Activated CD4-positive, alpha-beta T cell treated with anti-CD3 and anti-CD28 coated beads, Interleukin-2, amount 10 ng/mL, durations not matched to agents 7 days and 5 days (primary cell): ENCODE measurements at places on chromosomes 3 and 15. TPM values are rescaled to one million over a fixed set of nuclear protein-coding genes. Genes with fewer than 3 reads are reported as not detected.

GRCh38 chr3:196165850-196166249 lies 45.4 kb downstream of the ZDHHC19 start:
- no peak for DNase-seq

DNA sequence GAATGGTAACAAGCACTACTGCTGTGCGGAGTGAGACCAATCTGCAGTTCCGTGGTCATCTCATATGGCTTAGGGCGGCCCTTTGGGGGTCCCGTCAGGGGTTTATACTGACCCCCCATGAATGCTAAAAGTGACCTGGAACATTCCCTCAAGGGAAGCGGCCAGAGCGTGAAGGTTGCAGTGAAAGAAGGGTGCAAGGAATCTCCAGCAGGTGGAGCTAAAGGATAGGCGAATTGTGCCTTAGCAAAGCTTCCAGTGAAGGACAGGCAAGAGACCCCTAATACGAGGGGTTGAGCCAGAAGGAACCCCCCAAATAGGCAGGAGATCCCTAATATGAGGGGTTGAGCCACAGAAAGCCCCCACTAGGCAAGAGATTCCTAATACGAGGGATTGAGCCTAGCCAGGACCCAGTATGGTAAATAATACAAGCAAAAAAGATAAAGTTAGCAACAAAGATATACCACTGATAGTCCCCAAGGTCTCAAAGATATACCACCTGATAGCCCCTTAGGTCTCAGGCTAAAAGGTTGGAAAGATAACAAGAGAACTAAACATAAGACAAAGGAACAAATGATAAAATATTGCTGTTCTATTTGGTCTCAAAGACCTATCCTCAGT lies 32.8 kb downstream of the ZNF589 start:
- DNase-seq, result peak; percentile 67

- DNase-seq, result no peak
These were observed 401.1 kb downstream of the NAALADL2 start for GRCh38 chr3:175260145-175260794.

GRCh38 chr3:123971406-123971805 lies 10.4 kb upstream of the CCDC14 start:
- DNase-seq, result no peak

- DNase-seq, result peak; percentile 29
These were observed at the start of gene MEIS2 for GRCh38 chr15:37100109-37100965. Gene MEIS2, minus strand, starts transcription at chr15:37100549. Its CDS starts 1,083 bp downstream, at chr15:37099466.

DNA sequence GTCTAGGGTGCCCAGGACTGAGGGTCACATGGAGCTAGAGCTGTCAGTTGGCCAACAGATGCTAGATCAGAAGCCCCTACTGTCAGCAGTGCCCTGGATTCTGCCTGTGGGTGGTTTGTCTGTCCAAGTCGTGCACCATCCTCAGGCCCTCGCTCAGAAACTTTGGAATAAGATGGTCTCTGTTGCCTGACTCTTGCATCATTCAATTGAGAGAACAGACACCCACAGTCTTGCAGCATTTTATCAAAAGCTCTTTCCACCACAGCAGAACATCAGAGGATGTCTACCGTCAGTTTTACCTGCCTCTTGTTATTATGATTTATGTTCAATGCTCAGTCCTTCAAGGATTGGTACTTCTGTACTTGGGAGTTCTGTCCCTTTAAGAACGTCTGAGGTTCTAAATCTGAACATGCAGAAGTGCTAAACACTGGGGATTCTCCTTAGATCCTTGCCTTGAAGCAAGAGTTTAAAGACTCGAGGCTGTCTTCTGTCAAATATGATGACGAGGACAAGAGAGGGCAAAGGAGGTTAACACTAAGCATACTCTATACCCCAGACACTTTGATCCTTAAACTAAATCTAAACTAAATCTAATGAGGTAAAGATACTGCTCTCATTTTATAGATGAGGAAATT lies 4.8 kb downstream of the AQP9 start:
- DNase-seq, result no peak

GRCh38 chr15:36172955-36173354 lies 406.5 kb upstream of the CDIN1 start:
- DNase-seq, result no peak

- no peak for DNase-seq
These were observed 5.4 kb downstream of the FBXL22 start for GRCh38 chr15:63602595-63602994.

DNA sequence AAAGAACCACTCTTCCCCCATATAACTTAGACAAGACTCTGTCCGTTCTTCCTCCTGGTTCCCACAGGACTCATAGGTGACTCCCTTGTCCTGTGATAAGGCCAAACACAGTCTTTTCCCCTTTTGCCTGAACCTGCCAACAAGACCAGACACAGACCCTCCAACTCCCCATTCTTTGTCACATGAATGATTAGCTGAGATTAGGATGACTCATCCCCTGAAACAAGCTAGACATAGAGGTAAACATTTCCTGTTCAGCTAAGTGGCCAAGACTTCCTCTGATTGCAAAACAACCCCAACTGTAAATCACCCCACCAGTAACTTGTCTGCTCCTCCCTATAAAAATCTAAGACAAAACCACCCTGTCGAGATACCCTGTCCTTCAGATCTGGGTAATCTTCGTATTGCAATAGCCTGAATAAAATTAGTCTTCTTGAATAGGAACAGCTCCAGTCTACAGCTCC lies 11.4 kb upstream of the HTR3E start:
- no peak for DNase-seq

GRCh38 chr15:67103869-67104268 lies 38.5 kb downstream of the SMAD3 start:
- DNase-seq, result peak; percentile 53

DNA sequence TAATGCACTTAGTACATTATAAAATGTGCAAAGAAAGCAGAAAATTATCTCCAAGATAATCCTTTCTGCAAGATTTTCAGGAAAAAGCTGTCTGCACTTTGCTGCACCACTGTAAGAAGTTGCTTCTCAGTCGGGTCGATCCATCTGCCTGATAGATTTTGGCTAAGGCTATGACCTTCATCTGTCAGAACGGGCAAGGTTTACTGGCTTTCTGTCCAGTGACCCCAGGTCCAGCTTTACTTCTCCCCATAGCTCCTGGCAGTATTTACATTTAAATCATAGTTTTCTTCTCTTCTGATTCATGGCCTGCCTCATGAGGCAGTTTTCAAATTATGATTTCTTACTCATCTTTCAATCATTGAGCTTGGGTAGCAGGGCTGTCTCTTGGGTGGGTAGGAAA lies 422.7 kb downstream of the EPHB1 start:
- DNase-seq, result no peak

DNA sequence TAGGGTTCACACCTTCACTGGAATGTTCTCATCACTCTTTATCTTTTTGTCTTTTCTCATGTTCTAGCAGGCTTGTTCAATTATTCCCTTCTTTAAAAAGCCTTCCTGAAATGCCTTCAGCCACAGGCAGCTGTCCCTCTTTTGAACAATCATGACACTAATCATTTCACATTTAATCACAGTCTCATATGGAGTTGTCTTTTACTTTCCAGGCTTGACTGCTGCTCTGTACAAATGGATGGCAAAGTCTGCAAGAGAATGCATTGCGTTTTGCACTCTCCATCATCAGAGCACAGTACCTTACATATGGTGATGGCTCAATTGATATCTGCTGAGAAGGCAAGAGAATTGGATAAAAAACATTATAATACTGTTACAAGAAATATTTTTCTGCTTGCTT lies 529.8 kb downstream of the DIPK2A start:
- no peak for DNase-seq

DNA sequence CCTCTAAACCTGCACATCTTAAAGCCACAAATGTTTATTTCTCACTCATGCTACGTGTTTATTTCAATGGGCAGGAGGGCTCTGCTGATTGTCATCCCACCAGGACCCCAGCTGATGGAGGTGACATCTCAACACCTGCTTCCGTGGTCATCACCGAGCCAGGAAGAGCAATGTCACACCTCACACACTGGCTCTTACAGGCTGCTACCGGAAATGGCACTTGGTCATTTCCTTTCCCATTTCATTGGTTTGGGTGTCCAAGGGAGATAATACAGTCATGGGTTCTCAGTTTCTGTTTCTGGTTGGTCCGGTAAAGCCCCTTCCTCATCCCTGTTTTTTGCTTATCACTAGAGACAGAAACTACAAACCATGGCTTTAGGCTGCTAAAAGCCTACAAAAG lies 41.9 kb downstream of the ABHD2 start:
- DNase-seq, result no peak

DNA sequence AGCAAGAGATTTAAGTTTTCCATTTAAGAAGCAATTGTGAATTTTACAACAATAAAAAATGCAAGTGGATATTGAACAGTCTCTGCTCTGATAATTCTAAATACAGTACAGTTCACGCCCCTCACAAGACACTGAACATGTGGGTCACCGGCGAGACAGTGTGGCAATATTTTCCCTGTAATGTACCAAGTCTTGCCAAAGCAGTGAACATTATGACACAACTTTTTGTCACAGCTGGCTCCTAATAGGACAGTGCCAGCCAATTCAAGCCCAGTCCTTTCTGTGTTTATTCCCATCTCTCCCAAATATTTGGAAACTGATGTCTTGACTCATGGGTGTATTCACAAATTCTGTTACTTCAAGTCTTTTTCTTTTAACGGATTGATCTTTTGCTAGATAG lies 62.3 kb downstream of the PPARG start:
- DNase-seq, result no peak

- DNase-seq, result no peak
These were observed 153.8 kb downstream of the MTHFS start for GRCh38 chr15:79743032-79743431.

DNA sequence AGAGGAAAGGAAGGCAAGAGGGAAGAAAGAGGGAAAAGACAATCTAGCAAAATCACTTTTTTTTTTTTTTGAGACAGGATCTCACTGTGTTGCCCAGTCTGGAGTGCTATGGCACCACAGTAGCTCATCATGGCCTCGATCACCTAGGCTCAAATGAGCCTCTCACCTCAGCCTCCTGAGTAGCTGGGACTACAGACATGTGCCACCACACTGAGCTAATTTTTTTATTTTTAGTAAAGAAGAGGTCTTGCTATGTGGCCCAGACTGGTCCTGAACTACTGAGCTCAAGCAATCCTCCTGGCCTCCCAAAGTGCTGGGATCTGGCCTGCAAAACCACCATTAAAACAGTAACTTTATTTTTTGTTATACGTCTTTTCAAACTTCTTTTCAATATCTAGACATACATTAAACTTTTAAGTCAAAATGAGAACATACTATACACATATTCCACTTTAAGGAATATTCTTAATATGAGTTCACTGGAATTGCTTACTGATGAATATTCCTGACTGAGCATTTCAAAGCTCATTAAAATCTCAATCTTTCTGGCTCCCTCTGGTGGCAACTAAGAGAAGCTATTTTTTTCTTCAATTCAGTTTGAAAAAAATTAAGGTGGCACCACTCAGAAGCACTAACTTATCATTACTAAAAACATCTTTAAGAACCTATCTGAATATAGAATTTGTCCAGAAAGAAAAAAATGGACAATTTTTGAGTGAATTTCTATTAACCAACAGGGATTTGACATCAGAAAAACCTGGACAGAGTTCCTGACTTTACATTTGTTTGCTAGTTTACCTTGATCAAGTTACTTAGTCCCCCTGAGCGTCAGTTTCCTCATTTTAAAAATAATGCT lies 40.9 kb downstream of the UACA start:
- DNase-seq, result no peak

GRCh38 chr15:83764201-83764838 lies 110.4 kb downstream of the ADAMTSL3 start:
- no peak for DNase-seq

DNA sequence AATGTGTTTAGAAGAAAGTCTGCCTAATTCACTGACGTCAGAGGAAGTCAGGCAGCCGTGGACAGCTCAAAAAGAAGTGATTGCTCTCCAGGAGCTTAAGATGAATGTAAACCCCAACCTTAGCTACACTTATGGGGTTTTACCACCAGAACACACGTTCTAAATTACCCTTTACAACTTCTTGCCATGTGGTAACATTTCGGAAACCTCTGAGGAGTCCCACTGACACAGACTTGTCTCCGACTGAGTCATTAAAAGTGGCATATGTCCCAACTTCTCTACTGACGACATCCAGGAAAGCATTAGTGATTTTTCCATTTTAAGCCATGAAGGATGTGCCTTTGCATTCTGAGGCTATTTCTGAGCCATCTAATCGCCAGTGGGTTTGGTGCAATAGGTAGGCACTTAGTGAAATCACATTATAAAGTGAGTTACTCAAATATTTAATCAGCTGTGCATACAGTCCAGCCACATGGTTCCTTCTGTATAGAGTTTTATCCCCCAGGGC lies 32.4 kb downstream of the C2CD4A start:
- no peak for DNase-seq

DNA sequence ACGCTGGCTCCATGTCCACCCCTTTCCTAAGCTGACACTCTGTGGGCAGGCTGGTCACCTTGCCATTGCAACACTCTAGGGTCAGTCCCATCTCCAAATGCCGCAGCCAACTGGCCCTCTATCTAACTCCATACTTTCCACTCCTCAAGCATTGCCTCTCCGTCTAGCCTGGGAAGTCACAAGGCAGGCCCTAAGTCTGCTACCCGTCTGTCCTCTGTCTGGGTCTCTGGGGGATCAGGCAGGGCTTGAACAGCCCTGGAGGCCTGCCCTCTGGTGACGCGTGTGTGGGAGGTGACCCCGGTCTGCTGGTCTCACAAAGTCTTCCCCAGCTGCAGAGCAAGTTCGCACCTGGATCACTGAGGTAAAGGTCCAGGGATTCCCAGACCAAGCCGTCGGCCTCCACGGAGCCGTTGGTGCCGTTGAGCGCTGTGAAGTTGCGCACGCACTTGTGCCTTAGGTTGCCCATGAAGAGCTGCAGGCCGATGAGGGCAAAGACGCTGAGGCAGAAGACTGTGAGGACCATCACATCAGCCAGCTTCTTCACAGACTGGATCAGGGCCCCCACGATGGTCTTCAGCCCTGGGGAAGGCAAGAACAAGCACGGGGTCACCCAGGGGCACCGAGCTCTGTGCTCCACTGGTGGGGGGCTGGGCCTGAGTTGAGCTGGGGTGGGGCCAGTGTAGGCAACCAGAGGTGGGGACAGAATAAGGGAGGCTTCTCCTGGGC lies 39.9 kb downstream of the SCN5A start:
- DNase-seq, result no peak

DNA sequence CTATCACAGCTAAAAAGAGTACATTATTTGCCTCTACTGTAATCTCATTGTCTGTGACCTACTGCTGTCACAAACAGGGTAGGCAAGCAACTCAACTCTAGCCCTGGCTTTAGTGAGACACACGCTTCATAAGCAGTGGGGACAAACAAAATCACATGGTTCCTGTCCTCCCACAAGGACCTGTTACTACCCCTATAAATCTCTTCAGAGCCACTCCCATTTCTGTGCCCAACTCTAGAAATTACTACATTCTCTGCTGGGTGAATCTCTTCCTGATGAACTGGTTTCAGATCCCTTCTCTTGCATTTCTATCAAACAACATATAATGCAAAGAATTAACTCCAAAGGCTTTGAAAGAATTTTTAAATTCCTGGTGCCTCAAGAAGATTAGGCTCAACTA lies 117.3 kb downstream of the DMXL2 start:
- DNase-seq, result no peak

GRCh38 chr15:82993144-82993543 lies 7.1 kb downstream of the RAMAC start:
- no peak for DNase-seq

- DNase-seq, result no peak
These were observed 5.7 kb upstream of the HLTF start for GRCh38 chr3:149091983-149092382.

Gene CACNA2D2
- 0.60 TPM for total RNA-seq

Gene SLC22A14
- total RNA-seq, result not detected

Gene TNFAIP8L3
- total RNA-seq, result not detected

Gene UMPS
- 26.9 TPM for total RNA-seq

Gene SLC24A1
- total RNA-seq, result 5.4 TPM

Gene CCR5
- 25.2 TPM for total RNA-seq

Gene EXOG
- 25.5 TPM for total RNA-seq

Gene TMCO5A
- not detected for total RNA-seq

Gene MEIS2
- not detected for total RNA-seq

Gene LARP6
- not detected for total RNA-seq

Gene MEX3B
- 1.2 TPM for total RNA-seq

Gene MELTF
- 6.4 TPM for total RNA-seq
